ENCODE measurements at places on chromosomes 7 and 10. TPM values are rescaled to one million over a fixed set of nuclear protein-coding genes. Genes with fewer than 3 reads are reported as not detected.

CHAT gene
- total RNA-seq, result not detected

AEBP1 gene
- 74.0 TPM for total RNA-seq

MMD2 gene
- total RNA-seq, result not detected

PLA2G12B gene
- not detected for total RNA-seq

SH2D4B gene
- total RNA-seq, result 0.04 TPM
